BE2C (cell line): ENCODE measurements at places on chromosomes 12 and 14.

- DNase-seq, result no peak
Observed at GRCh38 chr12:109811624-109811995, 21.6 kb downstream of the TRPV4 start.

- no peak for DNase-seq
Observed at GRCh38 chr12:131112021-131112420, 158.3 kb downstream of the ADGRD1 start.

DNA sequence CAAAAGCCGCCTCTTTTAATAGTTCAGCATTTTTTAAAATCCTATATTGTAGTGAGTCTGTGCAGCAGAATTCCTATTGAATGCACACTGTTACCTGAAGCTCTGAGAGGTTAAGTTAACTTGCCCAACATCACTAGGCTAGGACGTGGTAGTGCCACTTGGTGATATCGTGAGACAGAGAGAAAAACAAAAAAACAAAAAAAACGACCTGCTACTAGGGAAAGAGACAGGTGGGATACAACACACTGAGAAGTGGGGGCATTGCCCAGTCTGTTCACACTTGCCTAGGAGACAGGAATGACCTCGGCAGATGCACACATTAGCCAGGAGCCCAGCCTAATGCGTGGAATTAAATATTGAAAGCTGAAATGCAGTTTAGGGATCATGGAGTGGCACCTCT lies 129.7 kb upstream of the CCND2 start:
- no peak for DNase-seq

- no peak for DNase-seq
Observed at GRCh38 chr12:114444422-114445279, 38.7 kb upstream of the TBX5 start.

DNA sequence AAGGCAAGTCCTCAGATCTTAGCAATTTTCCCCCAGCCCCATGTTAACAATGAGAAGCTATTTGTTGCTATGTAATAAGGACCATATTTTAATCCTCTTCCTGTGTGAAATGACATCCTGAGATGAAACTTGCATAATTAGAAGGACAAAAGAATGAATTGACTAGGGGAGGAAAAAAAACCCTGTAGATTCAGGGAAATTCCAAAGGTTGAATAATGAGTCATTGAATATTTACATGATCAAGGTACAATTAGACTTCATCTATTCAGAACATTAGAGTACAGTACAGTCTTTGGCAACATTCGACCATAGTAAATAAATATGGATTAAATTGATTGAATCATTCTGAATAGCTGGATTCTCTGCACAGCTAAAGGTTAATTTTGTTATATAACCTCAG lies 9.4 kb downstream of the MYBPC1 start:
- no peak for DNase-seq

- no peak for DNase-seq
Observed at GRCh38 chr14:88321692-88322503, 1.2 kb downstream of the KCNK10 start.

DNA sequence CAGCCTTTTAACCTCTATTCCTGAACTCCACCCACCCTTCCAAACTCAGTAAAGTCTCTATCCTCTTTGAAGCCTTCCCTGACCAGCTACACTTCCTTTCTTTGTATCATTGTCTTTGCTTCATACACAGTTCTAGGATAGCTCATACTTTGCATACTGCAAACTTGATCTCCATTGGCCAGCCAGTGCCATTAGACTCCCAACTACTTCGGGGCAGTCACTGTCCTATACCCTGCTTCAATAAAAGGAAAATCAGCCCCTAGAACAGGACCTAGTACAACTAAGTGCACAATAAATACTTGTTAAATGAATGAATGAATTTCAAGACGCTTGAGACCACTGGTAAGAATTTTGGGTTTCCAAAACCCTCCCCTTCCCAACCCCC lies 521 bp upstream of the PIP4K2C start:
- DNase-seq, result no peak

DNA sequence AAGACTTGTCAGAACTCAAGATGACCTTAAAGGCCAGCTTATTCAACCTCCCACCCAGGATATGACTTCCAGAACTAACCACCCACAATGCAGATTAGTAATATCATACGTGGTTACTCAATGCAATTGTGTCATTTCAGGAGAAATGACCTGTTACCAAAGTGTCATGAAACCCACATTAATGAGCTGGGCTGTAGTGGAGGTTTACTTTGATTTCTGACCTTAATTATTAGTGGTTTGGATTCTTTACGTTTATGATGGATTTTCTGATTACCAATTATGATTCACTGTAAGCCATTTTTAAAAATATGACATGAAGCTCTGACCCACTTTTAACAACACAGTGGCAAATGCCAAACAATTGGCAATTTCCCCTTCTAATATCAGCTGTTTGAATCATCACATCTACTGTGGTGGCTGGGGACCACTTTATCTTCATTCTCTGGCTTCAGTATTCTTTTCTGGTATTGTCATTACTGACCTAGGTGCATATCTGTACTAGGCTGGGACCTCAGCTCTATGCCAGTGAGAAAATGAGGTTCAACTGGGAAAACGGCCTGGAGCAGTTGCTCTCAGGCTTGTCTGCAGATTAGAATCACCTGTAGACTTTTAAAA lies 223.3 kb downstream of the RGS6 start:
- DNase-seq, result no peak

- no peak for DNase-seq
Observed at GRCh38 chr14:103177376-103177775, 54.1 kb downstream of the TNFAIP2 start.

DNA sequence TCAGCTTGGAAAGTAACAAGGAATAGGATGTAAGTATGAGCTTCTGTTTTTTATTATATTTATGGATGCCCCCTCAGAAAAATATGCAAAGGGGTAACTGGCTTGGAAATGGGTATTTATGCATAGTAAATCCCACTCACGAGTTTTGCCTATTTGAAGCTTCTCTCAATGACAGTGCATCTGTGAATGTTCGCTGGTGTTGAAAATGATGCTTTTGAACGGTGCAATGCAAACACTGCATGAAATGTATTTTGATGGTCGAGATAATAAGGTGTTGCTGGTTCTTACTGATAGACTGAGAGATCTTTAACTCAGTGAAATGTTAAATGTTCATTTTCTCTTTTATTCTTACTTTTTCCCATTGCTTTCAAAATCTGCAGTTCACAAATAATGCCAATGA lies 36.0 kb upstream of the PSEN1 start:
- DNase-seq, result no peak

- DNase-seq, result no peak
Observed at GRCh38 chr12:99600388-99600787, 47.2 kb upstream of the GARIN6 start.

DNA sequence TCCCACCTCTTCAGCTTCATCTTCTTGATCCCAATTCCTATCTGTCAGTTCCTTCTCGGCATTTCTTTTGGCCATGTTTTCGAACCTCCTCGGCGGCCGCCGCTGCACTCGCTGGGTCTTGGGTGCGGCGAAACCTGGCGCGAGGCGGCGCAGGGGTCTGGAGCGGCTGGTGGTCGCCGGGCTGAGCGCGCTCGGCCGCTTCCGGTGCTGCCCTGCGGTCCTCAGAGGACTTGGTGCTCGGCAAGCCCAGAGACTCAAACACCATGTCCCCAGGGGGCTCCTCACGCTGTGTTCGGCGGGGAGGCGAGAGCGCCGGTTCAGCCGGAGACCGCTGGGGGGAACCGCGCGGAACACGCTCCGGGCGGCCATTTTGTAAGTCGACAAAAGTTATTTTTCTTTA lies 51.8 kb downstream of the PPP1R36 start:
- DNase-seq, result no peak

DNA sequence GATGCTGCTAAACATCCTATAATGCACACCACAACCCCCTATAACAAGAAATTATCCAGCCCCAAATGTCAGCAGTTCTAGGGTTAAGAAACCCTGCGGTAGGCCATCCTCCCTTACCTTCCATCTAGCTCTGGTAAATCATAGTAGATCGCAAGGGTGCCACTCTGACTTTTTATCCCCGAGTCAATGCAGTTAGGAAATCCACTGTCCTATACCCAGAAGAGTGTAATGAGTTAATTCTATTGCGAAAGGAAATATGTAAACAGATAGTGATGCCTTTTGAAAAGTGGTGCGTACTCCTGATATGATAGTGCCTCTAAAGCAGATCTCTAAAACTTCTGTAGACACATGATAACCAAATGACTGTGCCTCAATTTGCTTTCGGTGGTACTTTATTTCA lies 29.8 kb downstream of the SCFD1 start:
- no peak for DNase-seq

GRCh38 chr14:101887219-101887618 lies 77.2 kb upstream of the DYNC1H1 start:
- DNase-seq, result no peak
